ENCODE measurements at places on chromosomes 1 and 21.

GRCh38 chr1:223628233-223629125 lies 37.0 kb downstream of the CAPN8 start:
- peak; percentile 33 for DNase-seq

GRCh38 chr1:225942574-225942973 lies 1.6 kb upstream of the LEFTY2 start:
- DNase-seq, result no peak

- DNase-seq, result no peak
Measured at GRCh38 chr1:97163591-97164275, 442.1 kb downstream of the PTBP2 start.

- no peak for DNase-seq
Measured at GRCh38 chr21:38709876-38710275, 95.9 kb upstream of the ETS2 start.

DNA sequence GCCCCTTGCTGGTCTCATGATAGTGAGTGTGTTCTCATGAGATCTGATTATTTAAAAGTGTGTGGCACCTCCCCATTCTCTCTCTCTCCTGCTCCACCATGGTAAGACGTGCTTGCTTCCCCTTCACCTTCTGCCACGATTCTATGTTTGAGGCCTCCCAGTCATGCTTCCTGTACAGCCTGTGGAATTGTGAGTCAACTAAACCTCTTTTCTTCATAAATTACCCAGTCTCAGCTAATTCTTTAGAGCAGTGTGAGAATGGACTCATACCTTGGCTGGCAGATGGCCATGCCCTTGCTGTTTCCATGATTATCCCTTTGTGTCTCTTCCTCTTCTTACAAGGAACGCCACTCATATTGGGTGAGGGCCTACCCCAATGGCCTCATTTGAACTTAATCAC lies 40.3 kb downstream of the PSMG1 start:
- DNase-seq, result no peak

GRCh38 chr1:28236656-28237322 lies 865 bp downstream of the ATP5IF1 start:
- peak; percentile 15 for DNase-seq

DNA sequence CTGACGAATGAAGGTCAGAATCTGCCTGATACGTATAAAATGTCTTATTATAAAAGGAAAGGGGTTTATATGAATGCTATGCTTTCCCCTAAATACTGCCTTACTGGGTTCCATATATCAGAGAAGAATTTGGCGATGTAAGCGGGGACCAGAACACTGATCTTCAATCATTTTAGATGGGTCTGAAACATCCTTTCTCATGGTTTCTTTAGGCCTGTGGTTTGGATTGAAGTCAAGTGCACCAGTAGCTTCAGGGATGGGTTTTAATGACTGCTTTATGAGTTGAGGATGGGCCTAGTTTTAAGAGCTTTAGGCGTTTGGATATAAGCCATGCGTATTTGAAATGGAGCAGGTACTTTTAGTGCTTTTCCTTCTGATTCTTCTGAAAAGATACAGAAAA lies 6.9 kb downstream of the FMN2 start:
- no peak for DNase-seq

- no peak for DNase-seq
Measured at GRCh38 chr1:157819215-157819614, 705 bp downstream of the FCRL1 start.

GRCh38 chr1:50531027-50531426 lies 107.8 kb upstream of the DMRTA2 start:
- no peak for DNase-seq

DNA sequence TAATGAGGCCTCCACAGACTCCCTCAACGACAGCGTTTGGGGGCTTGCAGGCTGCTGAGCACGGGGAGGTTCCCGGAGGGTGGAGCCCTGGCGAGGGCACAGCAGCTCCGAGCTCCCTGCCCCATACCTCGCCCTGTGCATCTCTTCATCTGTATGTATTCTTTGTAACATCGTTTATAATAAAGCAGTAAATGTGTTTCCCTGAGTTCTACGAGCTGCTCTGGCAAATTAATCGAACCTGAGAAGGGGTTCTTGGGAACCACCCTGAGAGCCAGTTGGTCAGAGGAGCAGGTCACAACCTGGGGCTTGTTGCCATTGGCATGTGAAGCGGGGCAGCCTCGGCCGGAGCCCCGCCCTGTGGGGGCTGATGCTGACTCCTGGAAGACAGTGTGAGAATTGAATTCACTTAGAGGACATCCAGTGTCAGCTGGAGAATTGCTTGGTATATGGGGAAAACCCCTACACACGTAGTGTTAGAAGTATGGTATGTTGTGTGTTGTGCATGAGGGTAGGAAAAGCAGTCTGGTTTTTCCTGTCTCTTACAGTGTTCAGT lies 11.5 kb downstream of the SLC37A1 start:
- peak; percentile 38 for DNase-seq

GRCh38 chr1:119139403-119139802 lies 1.1 kb downstream of the WARS2 start:
- no peak for DNase-seq

- no peak for DNase-seq
Measured at GRCh38 chr1:101193733-101194169, 43.1 kb upstream of the S1PR1 start.

DNA sequence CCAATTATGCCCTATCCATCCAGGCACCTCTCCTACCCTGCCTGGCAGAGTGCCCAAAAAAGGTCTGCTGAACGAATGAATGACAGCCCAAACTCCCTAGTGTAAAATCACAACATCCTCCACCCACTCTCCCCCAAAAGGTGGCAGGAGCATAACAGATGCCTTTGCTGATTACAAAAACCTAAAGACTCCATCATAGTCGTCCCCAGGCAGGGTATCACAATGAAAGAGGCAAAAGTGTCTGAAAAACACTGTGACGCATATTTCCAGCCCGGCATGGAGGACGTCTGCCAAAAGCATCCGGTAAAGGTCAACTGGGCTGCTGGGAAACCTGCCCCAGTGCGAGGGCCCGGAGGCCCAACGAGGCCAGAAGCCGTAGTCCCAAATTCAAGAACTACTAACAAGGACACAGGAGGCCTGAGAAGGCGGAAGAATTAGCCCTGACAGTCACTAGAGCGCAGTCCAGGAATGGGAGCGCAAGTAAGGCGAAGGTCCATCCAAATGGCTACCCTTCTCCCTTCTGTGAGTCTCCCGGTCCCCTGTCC lies 576 bp downstream of the SMIM12 start:
- DNase-seq, result peak; percentile 56

DNA sequence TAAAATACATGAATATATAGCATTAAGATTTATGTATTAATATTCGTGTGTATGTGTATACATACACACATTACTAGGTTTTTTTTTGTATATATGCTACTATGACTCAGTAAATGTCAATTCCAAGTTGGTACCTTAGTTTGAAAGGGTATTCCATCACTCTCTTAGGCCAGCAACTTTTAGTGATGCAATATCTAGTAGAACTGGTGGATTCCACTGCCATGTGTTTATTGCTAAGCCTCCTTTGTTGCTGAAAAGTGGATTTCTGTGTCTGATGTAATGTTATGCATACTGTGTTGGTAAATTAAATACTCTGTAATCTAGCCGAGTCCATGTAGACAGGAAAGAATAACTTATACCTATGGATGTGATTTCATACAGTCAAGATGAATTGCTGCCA lies 16.9 kb upstream of the COL11A1 start:
- DNase-seq, result no peak

DNA sequence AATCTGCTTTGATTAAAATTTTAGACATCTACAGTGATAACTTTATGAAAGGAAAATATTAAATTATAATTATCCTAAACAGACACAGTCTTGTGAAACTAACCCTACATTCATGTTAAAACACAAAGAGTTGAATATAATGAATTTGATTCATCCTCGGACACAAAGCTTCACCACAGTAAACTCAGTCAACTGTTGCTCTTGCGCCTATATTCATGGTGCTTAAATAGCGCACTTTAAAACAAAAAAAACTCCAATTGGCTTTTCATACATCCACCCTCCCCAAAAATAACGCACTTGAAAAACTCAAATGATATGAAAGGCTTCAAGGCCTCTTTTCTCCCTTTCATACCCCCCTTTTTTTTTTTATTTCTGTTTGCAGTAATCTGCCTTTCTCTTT lies 260.3 kb downstream of the FAF1 start:
- no peak for DNase-seq

GRCh38 chr1:242128951-242129502 lies 130.1 kb upstream of the MAP1LC3C start:
- DNase-seq, result peak; percentile 8

GRCh38 chr1:41898191-41898713 lies 20.5 kb downstream of the HIVEP3 start:
- DNase-seq, result no peak

DNA sequence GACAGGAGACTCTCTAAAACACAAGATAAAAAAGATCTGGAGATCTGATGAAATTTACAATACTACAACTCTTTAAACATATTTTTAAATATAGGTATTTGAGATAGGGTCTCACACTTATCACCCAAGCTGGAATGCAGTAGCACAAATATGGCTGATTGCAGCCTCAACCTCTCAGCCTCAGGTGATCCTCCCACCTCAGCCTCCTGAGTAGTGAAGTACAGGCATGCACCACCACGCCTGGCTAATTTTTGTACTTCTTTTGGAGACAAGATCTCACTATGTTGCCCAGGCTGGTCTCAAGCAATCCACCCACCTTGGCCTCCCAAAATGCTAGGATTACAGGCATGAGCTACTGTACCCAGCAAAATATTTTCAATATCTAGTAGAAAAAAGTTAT lies 170.0 kb upstream of the NR5A2 start:
- DNase-seq, result no peak

GRCh38 chr1:35298464-35298863 lies 30.0 kb downstream of the ZMYM4 start:
- peak; percentile 65 for DNase-seq

GRCh38 chr1:179121159-179121938 lies 39.5 kb downstream of the TOR3A start:
- DNase-seq, result peak; percentile 70

DNA sequence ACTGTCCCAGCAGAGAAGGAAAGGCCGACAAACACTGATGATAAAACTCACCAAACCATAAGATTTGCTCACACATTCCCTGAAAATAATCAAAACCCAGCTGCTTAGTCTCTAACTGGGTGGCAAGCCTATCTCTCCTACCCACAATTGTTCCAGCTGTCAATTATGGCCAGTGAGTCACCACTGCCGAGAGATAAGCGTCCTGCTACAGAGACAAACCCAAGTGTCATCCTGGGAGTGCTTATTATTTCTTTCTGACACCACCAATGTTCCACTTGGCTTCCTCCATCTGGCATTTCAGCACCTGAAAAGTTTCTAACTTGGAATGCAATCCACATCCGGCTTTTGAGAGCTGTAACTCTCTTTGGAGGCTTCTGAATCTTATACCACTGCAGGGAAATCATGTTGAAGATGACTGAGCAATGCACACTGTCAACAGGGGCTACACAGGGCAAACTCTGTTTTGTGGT lies 51.5 kb upstream of the VAV3 start:
- DNase-seq, result peak; percentile 81

- no peak for DNase-seq
Measured at GRCh38 chr21:29194847-29195246, 64.4 kb downstream of the MAP3K7CL start.

- DNase-seq, result no peak
Measured at GRCh38 chr1:35592991-35593769, 20.1 kb downstream of the TFAP2E start.

- DNase-seq, result peak; percentile 42
Measured at GRCh38 chr1:153679337-153680119, 1.0 kb downstream of the NPR1 start.

DNA sequence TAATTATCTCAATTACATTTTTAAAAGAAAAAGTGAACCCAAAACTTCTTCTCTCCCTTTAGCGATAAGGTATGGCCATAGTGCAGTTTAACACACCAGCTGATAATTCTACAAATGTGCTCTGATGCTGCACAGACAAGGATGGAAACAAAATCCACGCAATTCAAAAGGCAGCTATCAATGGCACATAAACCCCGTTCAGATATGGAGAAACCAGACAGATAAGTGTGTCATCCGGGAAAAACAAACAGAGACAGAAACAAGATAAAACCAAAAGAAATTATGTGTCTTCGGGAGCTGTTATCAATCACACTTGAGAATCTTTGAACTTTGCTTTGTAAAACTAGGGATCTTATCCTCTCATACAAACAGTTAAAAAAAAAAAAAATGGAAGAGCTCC lies 73.6 kb downstream of the SIPA1L2 start:
- no peak for DNase-seq

GRCh38 chr1:174746024-174746808 lies 253.5 kb upstream of the CACYBP start:
- DNase-seq, result no peak

DNA sequence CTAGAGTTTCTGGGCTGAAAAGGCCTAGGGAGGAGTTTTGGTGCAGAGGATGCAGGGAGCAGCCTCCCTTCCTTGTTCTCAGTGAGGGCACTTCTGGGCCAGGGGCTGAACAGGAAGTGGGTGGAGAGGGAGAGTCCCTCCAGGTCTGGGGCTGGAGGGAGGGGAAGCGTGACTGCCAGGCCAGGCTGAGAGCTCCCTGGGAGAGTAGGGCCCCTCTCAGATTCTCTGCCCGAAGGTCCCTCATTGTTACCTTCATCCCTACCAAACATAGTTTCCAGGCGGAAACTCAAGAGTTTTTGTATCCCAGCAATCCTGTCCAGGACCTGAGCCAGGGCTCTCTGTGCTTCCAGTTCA lies 36.8 kb downstream of the CITED4 start:
- DNase-seq, result peak; percentile 40

GRCh38 chr1:29179641-29180184 lies 2.0 kb downstream of the SRSF4 start:
- no peak for DNase-seq

DNA sequence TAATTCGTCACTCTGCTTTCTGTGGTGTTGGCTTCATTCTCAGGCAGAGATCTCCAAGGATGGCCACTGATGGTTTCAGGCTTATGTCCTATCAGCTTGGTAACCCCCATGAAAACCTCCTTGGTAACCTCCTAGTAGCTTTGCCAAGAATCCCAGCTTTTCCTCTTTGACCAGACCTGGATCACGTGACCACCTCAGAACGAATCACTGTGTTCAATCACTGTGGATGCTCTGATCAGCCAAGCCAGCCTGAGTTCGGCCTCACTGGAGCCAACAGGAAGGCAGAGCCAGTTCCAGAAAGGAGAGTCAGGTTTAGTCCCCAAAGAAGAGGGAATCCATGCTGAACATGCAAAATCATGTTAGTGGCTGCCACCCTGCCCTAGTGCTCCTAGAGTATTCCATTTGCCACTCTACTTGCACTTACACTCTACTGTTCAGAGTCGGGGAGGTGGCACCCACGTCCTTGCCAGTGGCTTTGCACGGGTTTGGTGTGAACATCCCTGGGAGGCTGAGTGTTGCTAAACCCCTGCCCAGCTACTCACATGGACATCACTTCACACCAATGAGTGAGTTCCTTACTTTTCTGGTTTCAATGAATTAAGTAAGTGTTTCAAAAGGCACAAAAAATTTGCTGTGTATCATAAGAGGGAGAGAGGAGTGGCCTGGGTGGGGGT lies 33.5 kb upstream of the SSBP3 start:
- no peak for DNase-seq
